ENCODE measurements at places on chromosomes 1 and 21.

DNA sequence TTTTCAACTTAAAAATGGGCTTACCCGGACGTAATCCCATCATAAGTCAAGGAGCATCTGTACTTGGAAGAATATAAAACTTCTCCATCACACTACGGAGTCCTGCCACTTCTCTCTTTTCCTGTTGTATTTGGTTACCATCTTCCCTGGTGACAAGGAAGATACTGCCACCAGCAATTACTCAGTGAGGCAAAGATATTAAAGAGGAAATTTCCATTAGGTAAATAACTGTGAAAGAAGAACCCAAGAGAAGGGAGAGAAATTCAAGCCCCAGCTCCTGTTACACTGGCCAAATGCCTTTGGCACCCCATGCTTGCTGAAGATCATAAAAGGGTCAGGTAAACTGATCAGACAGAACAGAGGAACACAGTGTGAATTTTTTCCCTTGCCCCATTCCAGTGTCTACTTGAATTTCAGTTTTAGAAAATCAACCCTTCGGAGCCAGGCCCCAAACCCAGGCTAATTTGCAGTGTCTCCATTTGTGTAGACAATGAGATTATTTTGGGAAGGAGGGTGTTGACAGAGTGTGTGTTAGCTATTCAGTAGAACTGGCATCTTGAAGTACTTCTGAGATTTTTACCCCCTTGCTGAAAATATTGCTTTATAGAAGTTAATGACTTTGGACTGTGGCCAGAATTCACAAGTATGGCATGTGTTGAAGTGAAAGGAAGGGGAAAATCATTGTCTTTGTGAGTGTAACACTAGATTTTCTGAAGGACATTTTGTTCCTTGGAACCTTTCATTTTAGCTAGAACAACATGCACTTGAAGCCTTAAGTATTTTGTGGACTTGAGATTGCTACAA lies 167.1 kb downstream of the DHRS3 start:
- no peak for DNase-seq

DNA sequence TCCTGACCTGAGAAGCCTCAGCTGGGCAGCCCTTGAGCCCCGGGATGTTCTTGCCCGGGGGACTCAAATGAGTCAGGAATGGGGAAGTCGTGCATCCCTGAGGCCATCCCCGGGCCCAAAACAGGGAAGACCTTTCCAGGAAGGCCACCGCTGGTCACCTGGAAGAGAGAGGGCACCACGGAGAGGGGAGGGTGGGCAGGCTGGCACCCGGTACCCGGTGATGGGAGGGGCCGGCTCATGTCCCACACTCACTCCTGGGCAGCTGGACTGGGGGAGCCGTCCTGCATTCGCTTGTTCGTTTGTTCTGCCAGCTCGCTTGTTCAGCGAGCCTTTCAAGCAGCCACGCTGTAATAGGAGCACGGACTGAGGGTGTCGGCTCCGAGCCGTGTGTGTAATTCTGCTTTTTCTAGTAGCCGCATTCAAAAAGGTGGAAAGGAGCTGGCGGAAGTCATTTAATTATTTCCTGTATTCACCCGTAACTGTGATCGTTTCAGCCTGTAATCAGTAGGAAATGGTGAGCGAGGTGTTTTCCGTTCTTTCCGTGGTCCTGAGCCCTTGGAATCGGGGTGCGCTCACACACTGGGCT lies 48.4 kb upstream of the CCDC27 start:
- DNase-seq, result no peak

GRCh38 chr21:45894450-45894825 lies 87.1 kb upstream of the COL6A1 start:
- DNase-seq, result no peak

- DNase-seq, result no peak
Measured at GRCh38 chr1:118117521-118117920, 67.5 kb downstream of the SPAG17 start.

DNA sequence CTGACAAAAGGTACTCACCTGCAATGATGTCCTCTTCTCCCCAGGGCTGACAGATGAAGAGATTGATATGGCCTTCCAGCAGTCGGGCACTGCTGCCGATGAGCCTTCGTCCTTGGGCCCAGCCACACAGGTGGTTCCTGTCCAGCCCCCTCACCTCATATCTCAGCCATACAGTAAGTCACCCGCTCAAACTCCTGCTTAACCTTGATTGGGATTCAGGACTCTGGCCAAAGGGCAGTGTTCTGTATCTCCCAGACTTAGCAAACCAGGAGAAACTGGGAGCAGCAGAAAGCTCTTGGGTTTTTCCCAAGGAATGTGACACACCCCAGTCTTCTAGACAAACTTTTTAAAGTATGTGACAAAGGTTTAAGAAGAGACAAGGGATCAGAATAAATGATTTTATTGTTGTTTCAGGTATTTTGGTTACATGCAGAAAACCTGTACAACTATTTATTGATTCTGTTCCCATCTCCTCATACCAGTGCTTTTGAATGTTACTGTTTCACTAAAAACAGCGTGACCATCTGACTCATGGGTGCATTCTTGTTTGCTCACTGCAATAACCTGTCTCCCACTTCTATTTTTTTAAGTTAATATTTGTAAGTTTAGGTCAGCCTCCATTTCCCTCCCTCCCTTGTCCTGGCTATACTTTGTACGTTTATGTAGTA lies 124.6 kb downstream of the PEX14 start:
- DNase-seq, result no peak

DNA sequence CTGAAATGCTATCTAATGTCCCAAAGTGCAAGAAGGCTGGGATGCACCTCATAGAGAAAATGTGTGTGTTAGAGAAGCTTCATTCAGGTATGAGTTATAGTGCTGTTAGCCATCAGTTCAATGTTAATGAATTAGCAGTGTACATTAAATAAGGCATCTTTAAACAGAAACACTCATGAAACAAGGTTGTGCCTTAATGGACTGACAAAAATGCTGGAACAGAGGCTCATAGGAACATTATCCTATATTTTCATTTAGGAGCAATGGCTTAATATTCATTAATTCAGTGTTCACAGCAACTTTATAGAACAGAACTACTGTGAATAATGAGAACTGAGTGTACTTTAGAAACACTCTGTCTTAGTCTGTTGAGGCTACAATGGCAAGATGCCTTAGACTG lies 15.2 kb upstream of the FAM89A start:
- DNase-seq, result no peak

All from BE2C (cell line).